ENCODE measurements at places on chromosomes 5 and 9.

- no peak for DNase-seq
- H3K27me3 ChIP-seq: peaks cover under 1% of the 10 kb centered on the region
- no peak overlapping the region for H3K27ac ChIP-seq
- no peak overlapping the region for H3K4me3 ChIP-seq
Measured at GRCh38 chr5:123496892-123497291, 15.1 kb upstream of the CSNK1G3 start.

GRCh38 chr9:136053757-136054142, 41.3 kb downstream of the NACC2 start:
- H3K36me3 ChIP-seq: no peaks in the 10 kb centered on the region
- no peak for DNase-seq
- no peaks in the 10 kb centered on the region for H3K27me3 ChIP-seq
- H3K4me3 ChIP-seq: peak overlapping the region; percentile 38
- peak overlapping the region; percentile 26 for H3K27ac ChIP-seq

DNA sequence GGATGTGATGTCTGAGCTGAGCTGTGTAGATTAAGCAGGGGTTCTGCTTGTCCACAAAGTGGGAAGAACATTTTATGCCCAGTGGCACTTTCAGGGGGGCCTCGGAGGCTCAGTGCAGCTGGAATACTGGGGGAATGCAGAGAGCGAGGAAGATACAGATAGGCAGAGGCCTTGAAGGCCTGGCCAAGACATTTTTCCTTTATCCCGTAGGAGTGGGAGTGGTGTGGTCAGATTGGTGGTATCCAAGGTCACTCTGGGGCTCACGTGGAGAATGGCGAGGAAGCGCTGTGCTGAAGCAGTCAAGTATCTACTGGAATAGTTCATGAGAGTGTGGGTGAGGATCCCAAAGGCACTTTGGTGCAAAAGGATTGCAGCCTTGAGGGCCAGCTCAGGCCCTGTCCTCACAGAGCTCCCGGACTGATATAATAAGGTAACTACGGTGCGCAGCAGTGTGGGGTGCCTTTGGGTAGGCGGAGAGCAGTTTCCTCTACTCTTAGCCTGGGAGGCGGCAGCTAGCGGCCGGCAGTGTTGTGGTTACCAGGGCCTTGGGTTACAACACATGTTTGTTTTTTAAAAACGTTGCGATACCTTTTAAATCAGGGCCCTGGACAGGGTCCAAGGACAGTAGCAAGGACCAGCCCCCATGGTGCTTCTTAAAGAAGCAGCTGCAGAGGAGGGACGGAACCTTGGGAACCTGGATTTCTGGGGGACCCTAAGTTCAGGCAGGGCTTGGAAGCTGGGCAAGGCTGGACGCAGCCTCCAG, 10.8 kb upstream of the CCDC69 start:
- peaks cover 12% of the 10 kb centered on the region for H3K4me1 ChIP-seq
- no peak overlapping the region for H3K27ac ChIP-seq
- peak overlapping the region; percentile 13 for H3K4me3 ChIP-seq
- peaks cover 5% of the 10 kb centered on the region for H3K36me3 ChIP-seq
- no peak for DNase-seq

DNA sequence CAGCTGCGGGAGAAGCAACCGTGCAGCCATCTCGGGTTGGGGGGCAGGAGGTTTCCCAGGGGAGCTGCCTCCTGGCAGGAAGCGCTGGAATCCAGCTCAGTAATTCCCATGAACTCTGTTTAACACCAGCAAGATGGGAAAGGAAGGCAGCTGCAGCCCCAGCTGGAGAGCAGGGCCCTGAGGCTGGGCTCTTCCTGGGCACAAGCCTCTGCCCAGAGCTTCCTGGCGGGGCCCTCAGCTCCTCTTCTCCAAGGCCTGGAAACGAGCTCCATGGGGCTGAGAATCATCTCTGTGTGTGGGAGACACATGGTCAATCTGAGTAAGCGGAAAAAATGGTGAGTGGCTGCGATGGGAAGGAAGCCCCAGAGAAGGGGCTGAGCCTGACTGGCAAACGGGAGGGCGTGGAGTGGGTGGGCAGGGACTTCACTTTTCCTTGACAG, 6.3 kb downstream of the MRPL36 start:
- DNase-seq: no peak
- peak overlapping the region; percentile 88 for H3K4me3 ChIP-seq
- H3K4me1 ChIP-seq: peaks cover 47% of the 10 kb centered on the region
- peak overlapping the region; percentile 89 for H3K27ac ChIP-seq

- H3K4me3 ChIP-seq: no peak overlapping the region
- DNase-seq: no peak
- H3K27ac ChIP-seq: no peak overlapping the region
- H3K4me1 ChIP-seq: peaks cover 10% of the 10 kb centered on the region
- H3K27me3 ChIP-seq: no peaks in the 10 kb centered on the region
Measured at GRCh38 chr5:78268356-78268755, 26.1 kb downstream of the AP3B1 start.

Measured in effector memory CD8-positive, alpha-beta T cell (primary cell).